ENCODE measurements at places on chromosomes 3 and 15. TPM values are rescaled to one million over a fixed set of nuclear protein-coding genes. Genes with fewer than 3 reads are reported as not detected.

DNA sequence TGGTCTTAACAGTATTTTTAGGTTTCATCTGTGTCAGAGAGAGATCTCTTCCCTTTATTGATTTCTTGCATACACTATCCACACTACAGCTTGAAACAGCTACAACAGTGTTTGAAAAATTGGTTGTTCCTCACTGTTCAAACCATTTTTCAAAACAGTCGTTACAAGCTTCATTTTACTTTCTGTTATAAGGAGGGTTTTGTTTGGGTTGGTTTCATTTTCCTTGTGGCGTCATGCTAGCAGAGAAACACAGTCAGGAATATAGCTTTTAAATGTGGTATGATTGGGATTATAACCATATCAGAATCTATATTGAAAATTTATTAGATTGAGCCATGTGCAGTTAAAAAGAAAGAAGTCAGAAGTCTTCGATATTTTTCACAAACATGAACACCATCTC, 400.6 kb downstream of the ZBTB20 start:
- no peak for DNase-seq
- H3K27me3 ChIP-seq = no peaks in the 10 kb centered on the region
- H3K27ac ChIP-seq = peak overlapping the region; percentile 62

DNA sequence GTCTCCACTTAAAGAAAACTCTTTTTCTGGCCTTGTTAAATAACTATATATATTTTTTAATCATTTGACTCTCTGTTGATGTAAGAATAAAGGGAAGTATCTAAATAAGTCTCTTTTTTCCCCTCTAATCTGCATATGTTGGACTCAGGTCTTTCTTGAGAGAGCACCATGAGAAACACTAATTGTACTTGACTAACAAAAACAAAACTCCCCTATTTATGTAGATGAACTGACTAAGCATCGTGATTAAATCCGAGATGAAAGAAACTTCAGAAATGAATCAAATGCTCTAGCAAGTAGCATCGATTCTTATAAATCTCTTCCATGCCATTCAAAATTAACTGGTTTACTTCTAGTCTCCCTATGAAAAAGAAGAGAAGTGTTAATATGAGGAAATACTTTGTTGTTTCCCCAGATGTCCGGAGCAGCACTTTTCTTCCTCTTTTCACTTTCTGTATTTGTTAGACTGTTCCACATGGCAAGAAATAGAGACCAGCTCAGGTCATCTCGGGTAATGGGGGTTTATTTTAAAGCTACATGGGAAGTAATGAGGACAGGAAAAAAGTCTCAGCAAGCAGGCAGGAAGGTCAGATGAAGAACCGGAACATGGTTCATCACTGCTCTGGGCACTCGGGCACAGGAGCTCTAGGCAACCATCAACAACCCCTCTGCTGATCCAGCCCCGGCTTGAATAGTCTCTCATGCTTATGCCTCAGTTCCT, 288.3 kb downstream of the CNTN6 start:
- DNase-seq = no peak
- H3K27me3 ChIP-seq = no peaks in the 10 kb centered on the region
- no peaks in the 10 kb centered on the region for H3K36me3 ChIP-seq
- H3K27ac ChIP-seq = no peak overlapping the region
- no peaks in the 10 kb centered on the region for H3K4me1 ChIP-seq

DNA sequence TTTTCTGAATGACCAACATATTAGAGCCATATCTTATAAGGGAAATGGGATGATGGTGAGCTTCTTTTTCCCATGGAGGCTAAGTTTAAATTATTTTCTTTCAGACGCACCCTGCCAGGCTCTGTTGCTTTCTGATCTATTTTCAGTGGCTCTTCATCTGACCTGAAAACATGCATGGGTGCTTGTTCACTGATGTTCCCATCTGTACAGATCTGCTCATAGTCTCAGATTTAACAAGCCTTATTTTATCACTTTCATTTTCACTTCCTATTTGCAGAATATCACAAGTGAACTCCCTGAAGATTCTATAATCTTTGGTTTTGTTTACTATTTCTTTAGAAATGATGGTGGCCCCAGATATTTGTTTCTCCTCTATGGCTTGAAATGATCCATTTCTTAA, 31.1 kb upstream of the SUCLG2 start:
- no peaks in the 10 kb centered on the region for H3K36me3 ChIP-seq
- H3K4me3 ChIP-seq = no peak overlapping the region
- DNase-seq = no peak
- no peaks in the 10 kb centered on the region for H3K4me1 ChIP-seq
- no peak overlapping the region for H3K27ac ChIP-seq

DNA sequence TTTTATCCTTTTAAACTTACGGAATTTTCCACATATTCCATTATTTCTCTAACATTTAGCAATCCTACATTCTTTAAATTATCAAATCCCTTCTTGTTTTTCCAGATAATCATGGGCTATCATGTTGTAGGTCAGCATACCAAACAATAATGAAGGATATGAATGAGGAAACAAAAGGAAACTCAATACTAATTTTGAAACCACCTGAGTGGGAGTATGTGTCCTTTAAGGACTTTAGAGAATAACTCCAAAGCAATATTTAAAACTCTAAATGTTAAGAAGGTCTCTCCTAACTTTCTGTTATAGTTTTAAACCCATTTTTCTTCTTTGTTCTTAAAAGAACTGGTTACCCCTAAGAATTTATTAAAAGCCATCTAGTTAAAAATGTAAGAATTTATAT, 43.0 kb downstream of the TP53BP1 start:
- no peaks in the 10 kb centered on the region for H3K4me1 ChIP-seq
- DNase-seq = no peak
- no peaks in the 10 kb centered on the region for H3K27me3 ChIP-seq
- H3K36me3 ChIP-seq = no peaks in the 10 kb centered on the region
- H3K4me3 ChIP-seq = no peak overlapping the region

GRCh38 chr3:131738095-131738494, 235.3 kb upstream of the MRPL3 start:
- H3K27ac ChIP-seq = no peak overlapping the region
- H3K27me3 ChIP-seq = no peaks in the 10 kb centered on the region
- no peak for DNase-seq
- no peak overlapping the region for H3K4me3 ChIP-seq
- no peaks in the 10 kb centered on the region for H3K4me1 ChIP-seq

GRCh38 chr3:149369991-149370866, 7.2 kb downstream of the TM4SF1 start:
- no peaks in the 10 kb centered on the region for H3K27me3 ChIP-seq
- peaks cover 51% of the 10 kb centered on the region for H3K4me1 ChIP-seq
- DNase-seq = no peak
- H3K27ac ChIP-seq = peak overlapping the region; percentile 90
- no peak overlapping the region for H3K4me3 ChIP-seq
- no peaks in the 10 kb centered on the region for H3K36me3 ChIP-seq

GRCh38 chr3:116896116-116896515, 186.5 kb downstream of the TUSC7 start:
- peak; percentile 7 for DNase-seq
- no peaks in the 10 kb centered on the region for H3K4me1 ChIP-seq
- no peaks in the 10 kb centered on the region for H3K36me3 ChIP-seq

DNA sequence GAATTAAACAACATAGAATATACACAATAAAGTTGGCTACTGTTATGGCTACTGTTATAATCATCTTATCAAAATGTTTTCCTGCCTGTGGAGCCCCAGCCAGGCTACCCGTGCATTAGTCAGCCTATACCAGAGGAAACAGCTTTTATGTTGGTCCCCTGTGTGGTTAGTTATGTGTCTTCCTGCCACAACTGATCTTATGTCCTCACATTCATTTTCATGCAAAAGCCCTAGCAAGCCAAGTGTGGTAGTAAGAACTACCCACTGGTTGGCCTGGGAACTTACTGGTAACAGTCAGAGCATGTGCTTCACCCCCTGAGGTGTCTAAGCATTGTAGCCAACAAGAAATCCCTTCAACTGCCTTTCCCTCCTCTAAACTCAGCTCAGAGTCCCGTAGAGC, 21.8 kb downstream of the MGLL start:
- H3K27ac ChIP-seq = no peak overlapping the region
- no peak for DNase-seq
- H3K4me3 ChIP-seq = no peak overlapping the region
- no peaks in the 10 kb centered on the region for H3K36me3 ChIP-seq
- no peaks in the 10 kb centered on the region for H3K27me3 ChIP-seq

DNA sequence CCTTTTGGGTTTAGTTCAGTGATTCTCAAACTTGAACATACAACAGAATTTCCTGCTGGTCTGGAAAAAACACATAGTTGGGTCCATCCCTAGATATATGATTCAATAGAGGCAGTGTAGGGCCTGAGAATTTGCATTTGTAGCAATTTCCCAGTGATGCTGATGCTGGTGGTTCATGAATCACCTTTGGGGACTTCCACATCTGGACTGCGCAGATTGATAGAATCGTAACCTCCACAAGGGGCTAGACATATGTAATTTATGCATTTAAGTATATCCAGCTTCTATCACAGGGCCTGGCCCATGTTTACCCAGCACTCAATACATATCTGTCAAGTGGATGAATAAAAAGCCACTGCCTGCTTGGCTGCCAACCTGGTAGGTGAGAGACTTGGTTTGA, 33.8 kb upstream of the SUCLG2 start:
- DNase-seq = no peak
- no peak overlapping the region for H3K4me3 ChIP-seq
- H3K27ac ChIP-seq = no peak overlapping the region
- no peaks in the 10 kb centered on the region for H3K36me3 ChIP-seq

DNA sequence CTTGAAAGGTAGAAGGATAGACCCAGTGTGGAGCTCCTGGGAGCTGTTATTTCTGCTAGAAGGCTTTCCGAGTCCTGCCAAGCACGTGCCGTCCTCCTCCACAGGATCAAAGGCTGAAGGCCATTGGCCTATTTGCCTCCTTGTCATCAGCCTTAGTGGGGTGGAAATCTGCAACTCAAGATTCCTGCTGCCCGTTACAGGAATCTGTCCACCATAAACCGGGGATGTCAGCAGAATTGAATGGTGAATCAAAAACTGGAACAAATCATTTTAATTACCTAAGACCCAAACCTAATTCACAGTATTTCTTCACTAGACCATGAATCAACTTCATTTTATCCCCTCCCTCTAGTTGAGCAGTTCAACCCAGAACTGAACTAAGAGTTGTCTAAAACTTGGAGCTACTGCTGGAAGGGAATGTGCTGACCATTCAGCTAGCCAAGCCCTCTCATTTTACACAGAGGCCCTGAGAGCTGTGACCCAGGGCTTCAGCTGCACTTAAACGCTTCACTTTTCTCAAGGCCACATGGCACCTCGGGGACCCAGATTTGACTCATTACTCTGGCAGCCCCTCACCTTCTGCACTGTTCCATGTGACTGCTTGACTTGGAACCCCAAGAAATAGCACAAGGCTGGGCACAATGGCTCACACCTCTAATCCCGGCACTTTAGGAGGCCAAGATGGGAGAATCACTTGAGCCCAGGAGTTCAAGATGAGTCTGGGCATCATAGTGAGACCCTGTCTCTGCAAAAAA, 36.8 kb upstream of the KIF23 start:
- H3K4me1 ChIP-seq = no peaks in the 10 kb centered on the region
- H3K27me3 ChIP-seq = no peaks in the 10 kb centered on the region
- DNase-seq = no peak
- no peak overlapping the region for H3K4me3 ChIP-seq

GRCh38 chr3:46915297-46915822, 37.8 kb downstream of the PTH1R start:
- no peak overlapping the region for H3K4me3 ChIP-seq
- no peaks in the 10 kb centered on the region for H3K27me3 ChIP-seq
- no peaks in the 10 kb centered on the region for H3K4me1 ChIP-seq
- H3K27ac ChIP-seq = no peak overlapping the region

DNA sequence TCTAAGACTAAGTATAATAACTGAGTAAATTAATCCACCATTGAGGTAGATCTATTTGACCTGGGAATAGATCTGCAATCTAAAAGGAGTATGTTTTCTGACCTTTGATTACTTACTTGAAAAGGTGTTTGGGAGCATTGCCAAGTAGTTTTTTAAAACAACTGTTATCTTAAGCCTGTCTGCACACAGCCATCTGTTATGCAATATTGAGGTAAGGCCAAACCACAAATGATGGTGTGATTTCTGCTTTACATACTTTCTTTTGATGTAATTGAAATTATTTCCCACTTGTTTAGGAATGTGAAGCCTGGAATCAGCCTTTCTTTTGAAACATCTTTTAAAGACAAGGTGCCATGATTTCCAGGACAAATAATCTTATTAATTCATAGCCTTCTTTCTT, 274.0 kb downstream of the BBX start:
- DNase-seq = peak; percentile 36
- no peak overlapping the region for H3K4me3 ChIP-seq
- no peak overlapping the region for H3K27ac ChIP-seq
- no peaks in the 10 kb centered on the region for H3K36me3 ChIP-seq

- no peak overlapping the region for H3K4me3 ChIP-seq
- no peaks in the 10 kb centered on the region for H3K27me3 ChIP-seq
- H3K4me1 ChIP-seq = no peaks in the 10 kb centered on the region
- no peaks in the 10 kb centered on the region for H3K36me3 ChIP-seq
Measured at GRCh38 chr3:20352546-20353179, 166.7 kb upstream of the SGO1 start.

DNA sequence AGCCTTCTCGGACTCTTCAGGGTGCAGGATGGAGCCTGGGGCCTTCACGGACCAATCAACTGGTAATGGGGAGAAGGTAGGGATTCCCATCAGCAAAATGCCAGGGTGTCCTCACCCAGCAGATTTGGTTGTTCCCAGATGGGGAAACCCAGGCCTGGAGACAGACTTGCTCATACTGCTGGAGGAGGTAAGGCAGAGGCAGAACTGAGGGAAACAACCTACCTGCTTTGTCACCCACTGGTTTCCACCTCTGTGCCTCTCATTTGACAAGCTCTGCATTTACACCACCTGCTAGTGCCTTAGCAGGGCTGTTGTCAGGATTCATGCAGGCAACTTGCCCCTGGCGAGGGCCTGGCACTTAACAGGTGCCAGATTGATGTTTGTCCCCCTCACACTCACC, 15.9 kb downstream of the RHCG start:
- no peak overlapping the region for H3K27ac ChIP-seq
- H3K4me1 ChIP-seq = no peaks in the 10 kb centered on the region
- peaks cover 19% of the 10 kb centered on the region for H3K27me3 ChIP-seq

- H3K4me1 ChIP-seq = no peaks in the 10 kb centered on the region
- no peak overlapping the region for H3K4me3 ChIP-seq
- H3K27me3 ChIP-seq = no peaks in the 10 kb centered on the region
- no peak for DNase-seq
- H3K27ac ChIP-seq = no peak overlapping the region
Measured at GRCh38 chr15:41860049-41860828, 21.6 kb downstream of the PLA2G4B start.

- H3K27me3 ChIP-seq = no peaks in the 10 kb centered on the region
- no peaks in the 10 kb centered on the region for H3K36me3 ChIP-seq
- no peak for DNase-seq
- H3K27ac ChIP-seq = no peak overlapping the region
Measured at GRCh38 chr3:78041486-78041885, 1001.6 kb downstream of the ROBO2 start.

FBXW12 gene
- total RNA-seq = not detected

ADAMTSL3 gene
- total RNA-seq = 6.2 TPM

AMOTL2 gene
- total RNA-seq = 71.4 TPM

SPINK8 gene
- total RNA-seq = not detected
